ENCODE measurements at places on chromosomes 2 and 18.
A peak's percentile ranks its signal among the peaks of the same experiment; 100 is the strongest.

DNA sequence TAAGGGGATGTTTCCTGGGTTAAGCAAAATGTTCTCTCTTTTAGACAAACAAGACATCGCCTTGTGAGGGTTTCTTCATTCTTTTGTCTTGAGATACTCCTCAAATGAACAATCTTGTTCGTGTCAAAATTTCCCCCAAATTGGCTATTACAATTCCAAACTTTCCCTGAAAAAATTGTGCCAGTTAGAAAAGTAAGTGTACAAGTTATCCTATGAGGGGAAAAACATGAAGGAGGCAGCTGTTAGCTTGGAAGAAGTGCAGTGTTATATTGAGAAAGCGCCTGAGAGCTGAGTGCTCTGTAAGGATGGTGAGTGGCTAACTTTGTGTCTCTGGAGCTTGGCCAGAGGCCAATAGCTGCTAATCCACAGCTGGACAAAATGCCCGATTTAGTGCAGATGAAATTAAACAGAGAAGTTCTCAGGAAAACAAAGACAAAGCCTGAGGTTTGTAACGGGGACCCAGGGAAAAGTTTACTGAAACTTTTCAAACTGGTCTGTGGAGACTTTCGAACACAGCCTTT, 14.1 kb upstream of the PLEKHH2 start:
- no peak for DNase-seq

DNA sequence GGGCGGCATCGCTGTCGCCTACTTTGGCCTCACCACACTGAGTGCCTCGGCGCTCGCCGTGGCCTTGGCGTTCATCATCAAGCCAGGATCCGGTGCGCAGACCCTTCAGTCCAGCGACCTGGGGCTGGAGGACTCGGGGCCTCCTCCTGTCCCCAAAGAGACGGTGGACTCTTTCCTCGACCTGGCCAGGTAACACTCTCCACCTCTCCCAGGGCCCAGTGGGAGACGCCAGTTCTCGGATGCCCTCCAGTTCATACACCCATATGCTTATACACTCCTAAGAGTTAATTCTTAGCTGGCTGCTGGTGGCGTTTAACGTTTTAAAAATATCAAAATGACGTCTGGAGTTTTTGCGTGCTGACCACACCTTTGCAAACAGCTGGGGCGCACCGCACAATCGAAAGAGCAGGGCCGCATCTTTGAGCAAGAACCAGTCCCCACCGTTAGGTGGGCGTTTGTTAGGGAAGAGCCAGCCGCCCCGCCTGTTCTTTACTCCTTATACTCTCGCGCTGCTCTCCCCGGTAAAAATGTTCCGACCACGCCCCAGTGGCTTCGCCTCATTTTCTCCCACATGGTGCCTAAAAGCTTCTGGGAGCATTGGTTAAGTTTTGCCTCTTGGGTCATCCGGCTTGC, 899 bp downstream of the SLC1A4 start:
- peak; percentile 41 for DNase-seq

DNA sequence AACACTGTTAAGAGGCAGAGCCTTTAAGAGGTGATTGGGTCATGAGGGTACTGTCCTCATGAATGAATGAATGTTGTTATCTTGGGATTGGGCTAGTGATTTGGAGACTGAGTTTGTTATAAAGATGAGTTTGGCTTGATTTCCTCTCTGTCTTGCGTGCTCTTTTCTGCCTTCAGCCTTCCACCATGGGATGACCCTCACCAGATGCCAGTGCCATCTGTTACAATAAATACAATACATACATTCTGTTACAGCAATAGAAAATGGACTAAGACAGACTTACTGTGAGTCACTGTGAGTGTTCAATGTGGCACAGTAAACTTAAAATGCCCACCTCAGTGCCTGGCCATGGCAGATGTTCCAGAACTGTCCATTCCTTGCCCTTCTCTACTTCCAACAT, 95.0 kb upstream of the ZFP36L2 start:
- DNase-seq, result no peak

- no peak for DNase-seq
These were observed 2.7 kb downstream of the SKOR2 start for GRCh38 chr18:47248604-47249313.

GRCh38 chr18:32301976-32302743, 112.3 kb downstream of the MEP1B start:
- no peak for DNase-seq

DNA sequence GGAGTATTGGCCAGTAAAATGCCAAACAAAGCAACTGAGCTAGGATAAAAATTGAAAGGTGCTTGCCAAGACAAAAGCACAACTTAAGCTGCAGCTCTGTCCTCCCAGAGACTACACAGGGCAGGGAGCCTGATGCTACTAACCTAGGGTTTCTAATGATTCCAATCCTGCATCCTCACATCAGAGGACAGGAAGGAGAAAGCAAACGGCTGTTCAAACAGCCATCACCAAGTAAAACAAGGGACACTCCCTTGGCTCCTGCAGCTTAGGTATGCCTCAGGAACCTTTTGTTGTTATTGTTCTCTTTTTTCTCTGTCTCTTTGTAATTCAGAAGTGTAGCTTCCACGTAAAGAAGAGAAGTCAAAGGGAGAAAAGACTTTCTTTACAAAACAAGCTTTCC, 99.5 kb downstream of the TCF4 start:
- peak; percentile 88 for DNase-seq

- no peak for DNase-seq
These were observed 843.2 kb upstream of the ID2 start for GRCh38 chr2:7838669-7839068.

DNA sequence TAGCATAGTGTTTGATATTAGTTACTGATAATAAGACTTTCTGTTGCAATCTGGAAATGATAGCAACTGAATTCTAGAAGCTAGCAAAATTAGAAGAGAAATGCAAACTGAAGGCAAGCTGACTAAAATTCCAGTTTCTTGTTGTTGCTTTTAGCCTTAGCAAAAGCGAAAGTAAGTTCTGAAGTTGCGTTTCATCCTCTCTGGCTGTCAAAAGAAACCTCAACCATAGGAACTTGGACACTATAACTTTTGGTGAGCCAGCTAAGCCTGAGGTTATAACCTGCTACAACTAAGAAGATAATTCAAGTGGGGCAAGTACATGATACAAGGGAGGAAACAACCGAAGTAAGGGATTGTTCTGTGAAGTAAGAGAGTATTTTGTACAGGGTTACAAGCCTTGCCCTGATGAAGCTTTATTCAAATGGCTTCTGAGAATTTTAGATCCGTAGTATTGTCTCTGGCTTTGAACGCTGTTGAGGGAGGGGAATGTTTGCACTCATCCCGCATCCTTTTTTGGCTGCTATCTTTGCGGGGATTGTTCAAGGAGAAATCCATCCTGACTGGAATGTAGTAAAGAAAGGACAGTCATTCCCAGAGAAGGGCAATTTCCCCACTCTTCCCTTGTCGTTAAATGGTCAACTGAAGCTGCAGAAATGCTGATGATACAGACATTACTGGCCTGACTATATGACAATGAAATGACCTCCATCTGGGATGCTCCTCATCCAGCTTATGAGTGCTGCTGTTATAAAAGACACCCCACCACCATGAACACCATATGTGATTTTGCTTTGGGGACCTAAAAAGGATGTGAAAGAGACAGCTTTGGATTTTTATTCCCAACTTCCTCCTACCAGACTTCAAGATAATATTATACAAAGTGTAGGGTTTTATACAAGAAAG, 7.0 kb upstream of the TMX3 start:
- DNase-seq, result no peak

DNA sequence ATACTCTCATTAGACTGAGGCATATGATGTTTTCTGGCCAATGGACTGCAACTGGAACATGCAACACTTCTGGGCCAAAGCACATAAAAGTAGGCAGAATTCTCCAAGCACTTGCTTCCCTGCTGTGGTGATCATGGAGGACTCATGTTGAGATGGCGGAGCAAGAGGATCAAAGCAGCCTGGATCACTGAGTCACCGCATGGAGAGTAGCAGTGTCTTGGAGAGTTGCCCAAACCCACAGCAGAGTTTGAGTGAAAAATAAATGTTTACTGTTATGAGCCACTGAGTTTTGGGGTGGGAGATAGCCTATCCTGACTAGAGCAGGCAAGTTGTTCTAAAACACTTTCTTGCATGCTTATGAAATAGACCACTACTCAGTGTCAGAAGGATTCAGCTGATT, 359.5 kb downstream of the ZNF521 start:
- no peak for DNase-seq

DNA sequence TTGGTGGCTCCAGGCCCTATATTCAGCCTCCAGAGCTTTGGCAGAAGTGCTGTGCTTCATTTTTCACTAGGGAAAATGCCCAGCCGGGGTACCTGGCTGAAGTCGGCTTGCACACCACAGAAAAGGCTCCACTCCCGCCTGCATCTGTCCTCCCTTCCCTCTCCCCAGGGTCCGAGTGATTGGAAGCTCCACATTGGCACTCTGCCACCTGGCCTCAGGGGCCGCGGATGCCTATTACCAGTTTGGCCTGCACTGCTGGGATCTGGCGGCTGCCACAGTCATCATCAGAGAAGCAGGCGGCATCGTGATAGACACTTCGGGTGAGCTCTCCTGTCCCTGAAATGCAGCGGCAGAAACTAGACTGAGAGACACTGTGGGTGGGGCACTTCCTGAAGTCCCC, 47.4 kb downstream of the IMPA2 start:
- peak; percentile 58 for DNase-seq

- no peak for DNase-seq
These were observed 132.2 kb upstream of the ITGB6 start for GRCh38 chr2:160332318-160332717.

GRCh38 chr2:22903616-22904015, 481.4 kb upstream of the KLHL29 start:
- no peak for DNase-seq

- no peak for DNase-seq
These were observed 41.7 kb downstream of the MYOM1 start for GRCh38 chr18:3177902-3178687.

DNA sequence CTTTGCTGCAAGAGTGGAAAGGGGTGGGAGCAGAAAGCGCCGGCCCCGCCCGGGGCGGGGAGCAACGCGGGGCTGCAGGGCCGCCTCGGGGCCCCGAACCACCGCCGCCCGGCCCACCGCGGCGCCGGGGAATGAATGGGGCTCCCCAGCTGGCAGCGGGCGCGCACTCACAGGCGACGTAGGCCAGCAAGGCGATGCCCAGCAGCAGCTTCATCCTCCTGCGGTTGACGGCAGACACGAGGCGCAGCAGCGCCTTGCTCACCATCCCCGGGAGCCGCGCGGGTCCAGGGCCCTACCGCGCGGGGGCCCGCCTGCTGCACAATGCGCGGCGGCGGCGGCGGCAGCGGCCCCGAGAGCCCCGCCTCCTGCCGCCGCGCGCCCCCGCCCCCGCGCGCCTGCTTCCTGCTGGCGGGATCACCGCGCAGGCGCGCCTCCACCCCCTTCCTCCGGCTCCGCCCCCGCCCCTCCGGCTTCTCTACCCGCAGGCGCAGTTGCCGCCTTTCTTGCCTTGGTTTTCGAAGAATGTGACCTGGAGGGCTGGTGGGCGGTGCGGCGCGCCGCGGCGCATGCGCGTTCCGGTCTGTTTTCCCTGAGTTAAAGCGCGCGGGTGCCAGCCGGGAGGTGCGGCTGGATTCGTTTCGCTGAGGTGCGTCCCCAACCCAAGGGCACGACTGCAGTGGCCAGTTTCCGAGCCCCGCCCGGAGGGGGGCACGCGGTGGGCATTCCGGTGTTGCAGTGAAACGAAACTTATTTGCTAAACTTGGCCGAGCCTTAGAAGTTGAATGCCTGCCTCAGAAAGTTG, at the start of gene UXS1:
UXS1 (minus strand) TSS at position 325 of the 802 bp plus-strand sequence; CDS start at position 265, 60 bp downstream.
- DNase-seq, result peak; percentile 95

DNA sequence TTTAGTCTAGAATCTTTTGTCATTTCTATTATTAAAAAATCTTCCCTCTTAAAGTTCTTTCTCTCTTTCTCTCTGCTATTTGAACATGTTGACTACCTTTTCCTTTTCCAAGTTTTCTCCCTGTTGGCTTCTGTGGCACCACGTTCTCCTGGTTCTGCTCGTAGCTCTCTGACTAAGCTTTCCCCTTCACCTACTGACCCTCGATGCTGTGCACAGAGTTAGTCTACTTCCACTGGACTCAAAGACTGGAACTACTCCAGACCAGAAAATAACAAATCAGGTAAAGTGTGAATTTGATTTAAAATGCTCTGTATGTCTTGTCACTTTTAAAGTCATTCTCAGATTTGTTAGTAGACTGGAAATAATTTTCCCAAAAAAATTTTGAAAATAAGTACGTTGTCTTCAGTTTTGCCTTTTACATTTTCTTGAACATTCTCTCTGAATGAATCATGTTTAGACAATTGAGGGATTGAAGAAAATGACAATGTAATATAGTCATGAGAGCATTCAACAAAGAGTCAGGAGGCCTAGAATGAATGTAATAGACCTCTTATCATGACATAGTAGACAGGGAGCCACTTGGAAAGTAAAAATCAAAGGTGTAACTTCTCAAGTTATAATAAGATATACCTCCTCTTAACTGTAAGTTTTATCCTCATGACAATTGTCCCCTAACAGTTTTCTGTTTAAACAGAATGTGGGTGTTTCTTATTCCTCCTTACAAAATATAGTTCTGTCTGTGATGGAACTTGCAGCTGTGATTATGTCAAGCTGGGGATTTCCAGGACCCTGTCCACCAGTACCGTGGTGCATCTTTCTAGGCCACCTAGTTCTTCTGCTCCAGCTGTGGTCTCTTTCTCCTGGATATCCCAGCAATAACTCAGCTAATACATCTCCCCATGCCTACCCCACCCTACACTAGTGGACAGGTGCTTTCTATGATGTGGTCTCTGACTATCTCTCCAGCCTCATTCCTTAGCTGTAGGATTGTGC, 25.5 kb downstream of the ITPRID2 start:
- no peak for DNase-seq

DNA sequence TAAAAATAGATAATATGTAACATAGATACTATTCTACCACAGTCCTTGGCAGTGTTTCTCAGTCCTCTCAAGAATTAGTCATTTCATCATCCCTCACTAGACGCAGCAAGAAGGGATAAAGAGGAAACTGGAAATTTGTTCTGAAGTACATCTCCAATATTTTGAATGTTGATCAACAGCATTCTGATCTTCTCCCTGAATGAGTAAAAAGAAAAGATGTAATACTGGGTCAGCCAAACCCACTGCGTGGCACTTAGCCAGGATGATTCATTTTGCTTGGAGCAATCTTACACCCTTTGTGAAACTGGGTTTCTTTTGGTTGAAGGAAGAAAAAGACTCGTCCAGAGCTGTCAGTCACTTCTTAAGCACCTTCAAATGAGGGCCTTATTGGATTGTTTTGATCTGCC, 54.1 kb downstream of the TAF1B start:
- peak; percentile 8 for DNase-seq

GRCh38 chr2:162233197-162233596, 10.0 kb downstream of the FAP start:
- no peak for DNase-seq

GRCh38 chr18:77147418-77147852, 14.9 kb upstream of the MBP start:
- no peak for DNase-seq
